ENCODE measurements at places on chromosomes 3 and 15.
A peak's percentile ranks its signal among the peaks of the same experiment; 100 is the strongest.

DNA sequence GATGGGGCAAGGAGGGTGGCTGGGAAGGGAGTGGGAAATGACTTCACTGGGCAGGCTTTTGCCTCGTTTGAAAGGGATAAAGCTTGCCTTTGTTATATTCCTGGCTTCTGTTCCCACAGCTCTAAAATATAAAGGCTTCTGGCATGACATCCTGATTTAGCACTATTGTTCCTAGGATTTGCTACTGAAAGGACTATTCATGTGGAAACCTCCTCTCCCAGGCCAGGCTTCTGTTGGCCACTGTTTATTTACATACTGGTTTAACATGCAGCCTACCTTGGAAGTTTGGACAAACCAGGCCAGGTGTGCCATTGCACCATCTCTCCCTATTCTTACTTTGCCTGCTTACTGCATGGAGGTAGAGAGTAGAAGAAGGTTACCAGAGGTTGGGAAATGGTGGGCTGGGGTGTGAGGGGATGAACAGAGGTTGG, 2.4 kb upstream of the LMCD1 start:
- no peak for DNase-seq

DNA sequence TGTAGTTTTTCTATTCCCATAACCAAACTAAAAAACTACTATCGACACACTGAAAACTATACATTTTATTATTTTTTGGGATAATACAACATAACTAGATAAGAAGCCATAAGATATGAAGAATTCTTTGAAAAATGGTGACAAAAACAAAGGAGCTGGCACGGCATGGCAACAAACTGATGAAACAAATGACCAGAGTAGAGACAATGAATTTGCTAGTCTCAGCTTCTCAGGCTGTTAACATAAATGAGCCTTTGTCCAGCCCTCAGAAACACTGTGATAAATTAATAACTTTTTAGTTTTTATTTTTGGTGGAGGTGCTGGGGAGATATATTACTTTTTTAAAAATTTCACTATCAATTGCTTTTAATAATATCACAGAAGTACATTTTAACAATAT, 100.7 kb downstream of the SMARCC1 start:
- no peak for DNase-seq

DNA sequence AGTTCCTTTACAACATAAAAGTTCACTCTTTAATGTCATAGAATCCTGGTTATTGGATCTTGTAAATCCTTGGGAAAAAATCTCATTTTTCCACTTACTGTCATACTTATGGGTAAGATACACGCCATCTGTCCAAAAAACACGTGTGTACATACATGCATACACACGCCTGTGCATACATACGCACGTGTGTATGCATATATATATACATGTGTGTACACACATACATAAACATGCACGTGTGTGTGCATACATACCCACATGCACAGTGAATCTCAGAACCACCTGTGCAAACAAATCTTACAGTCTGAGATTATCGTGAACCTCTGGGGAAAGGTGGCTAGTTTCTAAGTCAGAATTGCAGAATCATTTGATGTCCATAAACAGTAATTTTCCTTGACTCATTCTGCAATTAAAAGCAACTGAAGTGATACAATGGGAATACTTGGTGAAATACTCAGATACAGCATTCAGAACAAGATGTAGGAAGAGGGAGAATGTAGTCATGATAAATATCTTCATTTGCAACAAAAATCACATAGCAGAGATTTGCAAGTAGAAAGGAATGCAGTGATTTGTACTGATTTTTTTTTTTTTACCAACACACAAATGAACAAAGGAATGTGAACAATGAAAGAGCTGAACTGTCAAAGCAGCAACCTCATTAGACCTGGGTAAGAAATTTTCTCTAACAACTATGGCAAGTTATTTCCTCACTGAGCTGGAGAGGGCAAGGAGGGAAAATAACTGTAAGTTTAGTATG, 160.6 kb upstream of the POU1F1 start:
- DNase-seq, result no peak

DNA sequence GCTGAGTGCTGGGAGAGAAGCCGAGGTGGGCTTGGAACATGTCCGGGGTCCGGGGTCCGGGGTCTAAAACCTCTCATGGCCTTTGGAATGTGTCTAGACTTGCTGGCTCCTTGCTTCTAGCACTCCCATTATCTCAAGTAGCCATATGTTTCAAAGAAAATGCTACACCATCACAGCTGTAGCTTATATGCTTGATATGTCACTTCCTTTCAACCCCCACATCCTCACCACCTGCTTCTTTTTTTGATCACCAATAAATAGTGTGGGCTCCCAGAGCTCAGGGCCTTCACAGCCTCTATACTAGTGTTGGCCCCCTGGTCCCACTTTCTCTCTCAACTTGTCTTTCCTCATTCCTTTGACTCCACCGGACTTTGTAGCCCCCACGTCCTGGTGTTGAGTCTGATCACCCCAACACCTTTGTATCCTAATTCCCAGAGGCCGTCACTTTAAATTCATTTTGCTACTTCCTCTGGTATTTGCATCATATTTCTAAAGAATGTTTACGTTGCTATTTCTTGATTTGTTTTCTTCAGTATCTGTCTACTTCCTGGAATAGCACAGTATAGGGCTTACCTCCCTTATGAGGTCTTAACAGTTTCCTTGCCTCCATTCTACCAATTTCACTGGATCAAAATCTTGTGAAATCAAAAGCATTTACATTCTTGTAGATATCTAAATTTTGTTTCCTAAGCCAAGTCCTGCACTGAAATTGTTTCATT, 71.9 kb upstream of the CHRNB4 start:
- DNase-seq, result no peak

GRCh38 chr3:73536952-73537351, 87.8 kb downstream of the PDZRN3 start:
- no peak for DNase-seq

DNA sequence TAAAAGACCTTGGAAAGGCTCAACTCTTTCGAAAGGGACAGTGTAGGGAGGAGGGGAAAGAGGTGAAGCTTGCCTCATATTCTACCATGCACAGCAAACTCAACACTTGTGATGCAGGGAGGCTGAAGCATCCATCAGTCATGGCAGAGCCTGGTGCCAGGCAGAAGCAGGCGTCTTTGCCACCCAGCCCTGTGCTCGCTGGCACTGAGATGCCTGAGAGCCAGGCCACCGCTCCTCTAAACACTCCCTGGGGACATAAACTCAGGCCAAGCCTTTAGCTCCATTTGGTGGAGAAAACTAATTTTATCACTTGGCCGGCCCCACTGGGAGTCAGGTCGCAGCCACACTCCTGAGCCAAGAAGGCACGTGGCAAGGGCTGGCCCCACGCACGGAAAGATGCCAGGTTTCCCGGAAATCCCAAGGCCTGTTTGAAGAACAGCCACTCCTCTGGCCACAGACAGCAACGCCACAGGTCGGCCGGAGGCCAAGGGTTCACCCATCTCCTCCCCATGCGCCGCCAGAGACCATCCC, 30.7 kb downstream of the XXYLT1 start:
- no peak for DNase-seq

DNA sequence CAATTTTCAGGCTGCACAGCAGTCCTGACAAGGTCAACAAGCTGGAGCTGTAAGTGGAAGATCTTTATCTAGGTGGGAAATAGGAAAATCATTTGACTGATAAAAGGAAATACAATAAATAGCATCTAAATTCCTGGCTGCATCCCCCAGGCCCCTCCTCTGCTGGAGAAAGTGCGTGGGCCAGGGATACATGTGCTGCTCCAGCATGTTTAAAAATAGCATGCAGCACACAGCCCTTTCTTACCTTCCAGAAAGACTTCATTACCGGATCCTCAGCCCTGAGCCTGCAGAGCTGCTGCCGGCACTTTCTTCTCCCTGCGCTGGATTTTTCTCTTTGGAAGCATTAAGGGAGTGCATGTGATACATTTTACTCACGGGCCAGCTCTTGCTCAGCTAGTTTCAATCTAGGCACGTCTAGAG, 77.3 kb downstream of the HMG20A start:
- DNase-seq, result no peak

- DNase-seq, result no peak
These were observed 9.9 kb upstream of the STRA6 start for GRCh38 chr15:74212494-74212893.

GRCh38 chr3:120473896-120474675, 23.3 kb upstream of the FSTL1 start:
- no peak for DNase-seq

- no peak for DNase-seq
These were observed 12.7 kb downstream of the SPSB4 start for GRCh38 chr3:141063831-141064230.

GRCh38 chr3:125240496-125240895, 27.9 kb upstream of the SLC12A8 start:
- DNase-seq, result no peak

- peak; percentile 68 for DNase-seq
These were observed 357.5 kb upstream of the CADM2 start for GRCh38 chr3:84601303-84601702.

DNA sequence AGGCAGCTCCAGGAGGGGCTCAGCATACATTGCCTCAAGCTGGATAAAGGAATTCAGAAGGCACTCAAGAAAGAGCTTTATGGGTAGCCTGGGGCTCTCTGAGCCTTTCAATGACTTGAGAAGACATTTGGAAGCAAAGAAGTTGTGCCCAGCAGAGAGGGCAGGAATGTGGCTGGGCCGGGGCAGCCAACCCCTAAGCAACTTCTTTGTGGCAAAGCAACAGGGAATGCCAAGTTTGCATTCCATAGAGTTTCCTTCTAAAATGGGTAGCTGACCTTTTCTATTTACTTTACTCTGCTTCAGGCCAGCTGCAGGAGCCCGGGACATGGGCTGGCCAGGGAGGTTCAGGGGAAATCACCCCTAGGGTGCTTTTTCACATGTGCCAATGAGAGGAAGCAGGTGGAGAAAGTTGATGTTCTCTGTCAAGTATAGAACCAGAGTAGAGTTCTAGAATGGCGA, 45.6 kb downstream of the CCDC12 start:
- no peak for DNase-seq

DNA sequence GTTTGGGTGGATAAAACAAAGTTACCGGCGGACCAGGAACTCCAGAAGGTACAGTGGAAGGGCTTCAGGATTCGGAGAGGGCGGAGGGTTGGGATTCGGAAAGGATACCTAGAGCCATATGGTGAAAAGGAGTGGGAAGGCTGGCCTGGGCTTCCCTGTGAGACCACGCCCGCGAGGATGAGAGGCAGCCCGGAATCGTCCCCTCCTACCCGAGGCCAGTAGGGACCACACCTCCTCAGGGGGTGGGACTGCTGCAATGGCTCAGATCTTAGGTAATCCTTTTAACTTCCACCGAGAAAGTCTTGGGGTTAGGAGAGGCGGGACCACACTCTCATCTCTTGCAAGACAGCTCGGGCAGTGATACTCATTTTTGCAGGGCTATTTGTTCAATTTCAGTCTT, 511.3 kb downstream of the OCA2 start:
- DNase-seq, result peak; percentile 6

DNA sequence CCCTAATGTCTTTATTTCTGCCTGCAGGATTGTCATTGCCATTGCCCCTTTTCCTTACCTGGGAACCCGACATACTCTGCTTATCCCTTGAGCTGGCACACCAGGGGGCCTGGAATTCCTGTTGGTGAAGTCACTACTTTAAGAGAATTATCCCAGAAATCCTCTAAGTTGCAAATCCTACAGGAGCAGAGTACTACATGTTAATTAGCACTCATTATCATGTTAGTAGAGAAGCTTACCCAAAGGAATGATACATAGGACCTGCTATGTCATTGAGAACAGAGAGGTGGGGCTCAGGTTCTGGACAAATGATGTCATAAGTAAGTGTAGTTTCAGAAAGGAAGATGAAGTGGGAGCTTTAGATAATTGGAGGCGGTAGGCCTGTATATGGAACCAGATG, 27.4 kb downstream of the SCG5 start:
- no peak for DNase-seq

- no peak for DNase-seq
These were observed 40.7 kb upstream of the TBC1D21 start for GRCh38 chr15:73832657-73833056.

DNA sequence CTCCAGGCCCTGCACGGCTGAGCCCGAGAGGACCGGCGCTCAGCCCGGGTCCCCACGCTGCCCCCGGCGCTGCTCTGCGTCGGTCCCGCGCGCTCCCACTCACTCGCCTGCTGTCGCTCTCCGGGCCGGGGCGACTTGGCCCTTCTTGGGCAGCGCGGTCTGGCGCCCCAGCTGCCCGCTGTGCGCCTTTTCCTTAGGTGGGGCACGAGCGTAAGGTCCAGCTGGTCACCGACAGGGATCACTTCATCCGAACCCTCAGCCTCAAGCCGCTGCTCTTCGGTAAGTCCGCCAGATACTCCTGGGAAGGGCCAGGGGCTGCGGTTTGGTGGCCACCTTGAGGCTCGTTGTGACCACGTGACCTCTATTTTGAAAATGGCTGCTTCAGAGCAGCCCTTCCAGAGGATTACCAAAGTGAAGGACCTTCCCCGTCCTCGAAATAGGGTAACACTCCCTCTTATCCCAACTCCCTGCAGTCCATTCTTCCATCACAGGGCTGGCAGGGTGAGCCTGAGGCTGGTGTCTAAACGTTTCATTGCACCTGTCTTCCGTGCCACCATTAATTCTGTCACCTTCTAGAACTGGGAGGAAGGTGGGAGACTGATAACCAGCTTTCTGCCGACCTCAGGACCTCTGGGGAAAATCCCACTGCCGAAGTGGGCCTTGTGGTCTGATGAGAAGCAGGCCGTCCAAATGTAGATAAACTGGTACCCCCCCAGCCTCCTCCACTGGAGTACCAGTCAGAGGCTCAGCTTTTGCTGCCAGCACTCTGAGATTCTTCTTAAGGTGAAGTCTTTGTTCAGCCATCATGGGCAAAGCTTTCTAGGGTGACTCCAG, 812 bp downstream of the P4HTM start:
- peak; percentile 37 for DNase-seq

GRCh38 chr3:14699643-14700042, 24.7 kb downstream of the C3orf20 start:
- no peak for DNase-seq

DNA sequence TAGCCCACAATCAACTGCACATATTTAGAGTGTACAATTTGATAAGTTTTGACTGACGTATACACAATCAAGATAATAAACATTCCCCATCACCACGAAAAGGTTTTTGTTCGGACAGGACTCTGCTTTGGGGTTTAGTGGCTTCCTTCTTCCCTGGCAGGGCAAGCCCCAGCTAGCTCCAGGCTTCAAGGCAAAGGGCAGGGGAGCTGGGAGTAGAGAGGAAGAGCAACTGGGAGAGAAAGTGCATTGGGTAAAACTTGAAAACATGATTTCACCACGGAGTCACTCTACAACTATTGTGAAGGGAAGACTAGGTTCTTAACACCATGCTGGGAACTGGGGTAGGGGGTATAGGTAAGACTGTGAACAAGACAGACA, 185.1 kb upstream of the UBE2E1 start:
- no peak for DNase-seq
